ENCODE measurements at places on chromosomes 12 and 14.
A peak's percentile ranks its signal among the peaks of the same experiment; 100 is the strongest.

DNA sequence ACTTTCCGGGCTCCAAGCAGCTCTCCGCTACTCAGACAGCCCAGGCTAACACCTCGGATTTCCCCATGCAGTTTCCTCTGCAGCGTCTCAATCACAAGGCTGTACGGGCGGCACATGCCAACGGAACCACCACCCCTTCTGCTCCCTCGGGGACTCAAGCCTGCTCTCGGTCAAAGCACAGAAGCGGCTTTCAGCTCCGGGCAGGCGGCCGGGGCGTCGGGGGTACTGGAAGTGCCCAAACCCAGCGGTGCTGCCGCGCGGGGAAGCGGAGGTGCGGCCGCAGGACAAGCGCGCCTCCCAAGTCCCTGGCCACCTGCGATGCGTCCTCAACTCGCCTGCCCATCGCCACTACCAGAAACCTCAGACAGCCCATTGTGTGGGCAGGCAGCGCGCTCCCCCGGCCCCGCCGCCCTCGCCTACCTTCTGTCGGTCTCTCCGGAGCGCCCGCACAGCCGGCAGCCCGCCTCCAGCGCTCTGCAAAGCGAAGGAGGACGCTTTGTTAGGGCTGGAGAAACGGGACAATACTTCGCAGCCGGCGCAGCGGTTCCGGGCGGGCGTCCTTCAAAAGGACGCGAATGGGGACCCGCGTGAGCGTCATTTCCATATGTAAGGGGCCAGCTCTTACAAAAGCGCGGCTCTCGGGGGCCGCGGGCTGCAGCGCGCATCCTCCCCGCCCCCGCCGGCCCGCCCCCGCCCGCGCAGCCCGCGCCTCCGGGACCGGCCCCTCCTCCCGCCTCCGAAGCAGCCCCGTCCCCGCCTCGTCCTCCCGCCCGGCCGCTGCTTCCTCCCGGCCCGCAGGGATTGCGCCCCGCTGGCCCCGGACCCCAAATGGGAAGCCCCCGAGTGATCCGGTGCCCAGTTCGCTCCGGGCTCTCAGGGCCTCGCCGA is 674 bp downstream of the NIN start:
- peak; percentile 92 for DNase-seq

DNA sequence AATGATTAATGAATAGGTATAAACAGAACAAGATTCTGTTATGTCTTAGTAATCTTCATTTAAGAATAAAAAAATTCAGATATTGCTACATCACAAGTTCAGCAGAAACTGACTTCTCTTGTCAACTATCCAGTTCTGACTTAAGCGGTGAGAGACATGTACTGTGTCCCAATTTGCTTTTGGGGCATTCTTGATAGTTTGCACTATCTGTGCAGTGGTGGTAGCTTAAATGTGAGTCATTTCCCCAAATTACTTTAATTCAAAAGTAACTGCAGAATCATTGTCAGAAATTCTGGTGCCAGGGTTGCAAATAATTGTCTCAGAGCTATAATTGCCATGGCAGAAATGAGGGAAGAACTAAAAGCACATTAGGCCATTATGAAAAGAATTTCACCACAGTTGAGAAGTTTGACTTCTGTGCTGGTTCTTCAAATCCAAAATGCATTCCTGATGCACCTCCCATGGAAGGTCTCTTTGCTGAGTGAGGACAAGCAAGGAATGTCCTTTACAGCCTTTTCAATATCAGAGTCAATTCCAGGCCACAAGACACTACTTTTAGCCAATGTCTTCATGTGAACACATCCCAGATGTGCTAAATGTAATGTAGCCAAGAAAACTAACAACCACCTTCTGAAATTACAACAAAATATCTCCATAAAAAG is 304.7 kb downstream of the SSPN start:
- no peak for DNase-seq

DNA sequence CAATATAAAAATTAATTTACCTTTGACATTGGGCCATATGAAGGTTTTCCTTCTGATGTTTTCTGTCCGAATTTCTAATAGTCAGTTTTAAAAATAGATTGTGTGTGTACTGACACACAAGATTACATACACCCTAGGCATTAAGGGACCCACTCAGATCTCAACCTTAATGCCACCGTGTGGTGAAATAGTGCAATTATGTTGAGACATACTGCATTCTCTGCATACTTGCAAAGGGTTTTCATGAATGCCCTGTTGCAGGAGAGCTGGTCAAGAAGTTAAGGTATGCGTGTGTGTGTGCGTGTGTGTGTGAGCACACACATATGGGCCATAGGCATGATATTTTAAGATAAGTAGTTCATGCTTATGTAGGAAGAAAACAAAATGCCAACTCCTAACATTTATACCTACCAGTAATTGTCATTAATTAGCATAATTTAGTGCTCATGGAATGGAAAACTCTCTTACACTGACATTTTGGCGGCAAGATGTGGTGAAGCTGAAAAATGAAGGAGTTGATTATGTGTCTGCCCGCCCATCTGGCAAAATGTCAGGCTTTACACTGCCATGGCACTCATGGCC is 58.8 kb downstream of the PIK3C2G start:
- no peak for DNase-seq

DNA sequence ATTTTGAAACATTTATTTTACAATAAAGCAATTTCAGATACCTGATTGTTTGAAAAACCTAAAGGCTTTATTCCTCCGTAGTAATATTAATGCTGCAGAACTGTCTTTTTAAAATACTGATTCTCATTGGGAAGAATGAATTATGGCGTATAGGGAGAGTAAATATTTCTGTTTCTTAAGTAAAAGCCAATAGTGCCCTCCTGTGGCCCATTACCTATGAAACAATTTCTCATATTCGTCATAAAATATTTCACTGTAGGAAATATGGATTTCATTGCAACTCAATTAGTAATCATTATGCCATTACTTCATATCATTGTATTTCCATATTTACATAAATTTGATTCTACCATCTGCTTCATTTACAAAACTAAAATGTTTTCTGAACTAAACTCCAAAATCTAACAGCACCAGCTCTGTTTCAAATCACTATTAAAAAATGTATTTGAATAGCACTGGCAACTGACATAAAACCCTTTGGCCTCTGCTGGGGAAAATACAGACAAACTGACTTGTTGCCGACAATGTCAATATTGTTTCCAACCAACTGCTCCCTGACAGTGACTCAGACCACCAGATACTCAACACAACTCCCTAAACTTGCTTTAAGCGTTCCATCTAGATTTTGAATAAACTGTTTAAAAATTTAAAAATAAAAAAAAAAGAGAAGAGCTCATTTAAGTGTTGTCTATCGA is 290.3 kb downstream of the NAV3 start:
- DNase-seq = peak; percentile 80

DNA sequence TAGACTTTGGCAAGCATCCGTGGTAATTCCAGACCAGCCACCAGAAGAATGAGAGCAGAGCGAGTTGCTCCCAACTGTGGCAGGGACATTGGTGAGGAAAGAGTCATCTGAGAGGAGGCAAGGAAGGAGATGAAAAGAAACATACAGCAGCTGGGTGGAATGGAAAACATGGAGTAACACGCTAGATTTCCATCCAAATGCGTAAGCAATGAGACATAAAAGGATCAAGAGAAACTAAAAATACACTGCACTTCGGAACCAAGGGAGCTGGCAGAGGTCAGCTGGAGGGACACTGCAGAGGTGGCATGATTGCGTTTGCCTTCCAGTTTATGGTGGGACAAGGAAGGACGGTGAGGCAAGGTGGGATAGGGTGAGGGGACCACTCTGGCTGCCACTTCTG is 82.9 kb downstream of the DDX51 start:
- DNase-seq = no peak
